ENCODE measurements at places on chromosomes 5 and 9.

DNA sequence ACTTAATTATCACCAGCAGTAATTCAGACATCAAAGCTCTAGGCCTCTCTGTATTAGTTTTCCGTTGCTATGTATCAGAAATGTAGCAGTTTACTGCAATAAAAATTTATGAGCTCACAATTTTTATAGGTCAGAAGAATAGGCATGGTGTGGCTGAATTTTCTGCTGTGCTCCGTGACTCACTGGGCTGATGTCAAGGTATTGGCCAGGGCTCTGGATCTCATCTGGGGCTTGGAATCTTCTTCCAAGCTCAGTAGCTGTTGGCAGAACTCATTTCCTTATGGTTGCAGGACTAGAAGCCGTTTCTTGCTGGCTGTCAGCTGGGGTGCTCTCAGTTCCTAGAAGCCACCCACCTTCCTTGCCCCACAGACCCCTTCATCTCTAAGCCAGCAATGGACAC, 66.3 kb downstream of the PSAT1 start:
- DNase-seq: no peak

GRCh38 chr5:2656206-2656605, 95.3 kb downstream of the IRX2 start:
- DNase-seq: no peak

GRCh38 chr9:116420993-116421538, 266.0 kb upstream of the TRIM32 start:
- no peak for DNase-seq

- DNase-seq: no peak
Observed at GRCh38 chr9:134220311-134220710, 55.9 kb upstream of the RNU6ATAC start.

DNA sequence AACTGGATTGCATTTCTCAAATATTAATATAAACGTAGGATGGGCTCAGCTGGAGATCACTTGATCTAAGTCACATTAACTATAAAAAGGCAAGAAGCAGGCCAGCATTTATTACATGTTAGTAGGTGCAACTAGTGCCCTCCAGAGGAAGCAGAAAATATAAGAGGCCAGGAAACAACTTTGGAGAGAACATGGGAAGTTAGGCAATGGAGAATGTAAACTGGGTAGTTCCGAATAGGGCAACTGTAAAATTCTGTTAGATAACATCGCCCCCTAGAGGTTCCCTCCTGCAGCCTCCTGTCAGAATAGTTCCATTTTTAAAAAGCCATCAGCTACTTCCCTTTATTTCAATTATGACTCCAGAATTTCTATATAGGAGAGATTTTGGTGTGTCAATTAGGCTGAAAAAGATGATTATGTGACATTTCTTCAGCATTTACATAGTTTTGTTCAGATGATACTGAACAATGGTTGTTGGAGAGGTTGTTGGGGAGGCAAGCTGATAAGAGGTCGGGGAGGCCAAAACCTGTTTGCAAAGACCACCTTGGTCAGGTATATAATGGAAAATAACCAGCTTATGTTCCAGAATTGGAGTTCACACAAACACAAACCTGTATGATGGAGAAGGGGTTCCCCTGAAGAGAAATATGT, 22.4 kb downstream of the CCL28 start:
- no peak for DNase-seq

Measured in stimulated activated CD8-positive, alpha-beta memory T cell treated with anti-CD3 and anti-CD28 coated beads, Interleukin-2, amount 100 ng/mL, for 1 hour (primary cell).